ENCODE measurements at places on chromosomes 3 and 15.
A peak's percentile ranks its signal among the peaks of the same experiment; 100 is the strongest.

- DNase-seq: peak; percentile 48
Measured at GRCh38 chr3:37712918-37713817, 148.5 kb upstream of the CTDSPL start.

GRCh38 chr15:100245487-100245820 is 96.3 kb downstream of the ADAMTS17 start:
- DNase-seq: no peak

DNA sequence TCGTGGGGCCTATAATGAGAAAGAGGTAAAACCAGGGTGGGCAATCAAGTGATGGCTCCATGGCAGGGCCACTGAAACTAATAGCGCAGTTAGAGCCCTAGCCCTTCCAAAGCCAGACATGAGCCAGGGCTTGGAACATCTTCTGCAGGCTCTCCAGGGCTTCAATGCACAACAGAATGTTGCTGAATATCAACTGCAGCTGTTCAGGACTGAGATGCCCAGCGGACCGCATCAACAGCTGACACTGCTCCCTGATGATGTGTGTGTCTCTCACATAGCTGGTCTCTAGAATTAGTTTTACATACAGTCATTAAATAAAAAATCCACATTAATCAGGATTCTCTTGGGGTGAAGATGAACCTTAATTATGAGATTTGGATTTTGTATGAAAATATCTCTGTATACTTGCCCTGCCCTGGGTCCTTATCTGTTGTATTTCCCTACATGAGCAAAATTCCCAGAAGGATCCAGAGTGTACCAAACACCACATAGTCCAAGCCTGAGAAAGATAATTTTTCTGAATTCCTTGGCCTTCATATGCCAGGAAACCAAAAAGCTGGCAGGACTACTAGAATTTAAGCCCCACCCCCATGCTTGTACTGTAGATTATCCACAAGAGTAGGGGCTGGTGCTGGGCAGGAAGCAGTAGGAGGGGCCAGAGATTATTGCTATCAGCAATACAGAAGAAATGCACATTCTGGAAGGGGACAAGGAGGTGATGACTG is 7.7 kb upstream of the GOLGB1 start:
- DNase-seq: no peak

DNA sequence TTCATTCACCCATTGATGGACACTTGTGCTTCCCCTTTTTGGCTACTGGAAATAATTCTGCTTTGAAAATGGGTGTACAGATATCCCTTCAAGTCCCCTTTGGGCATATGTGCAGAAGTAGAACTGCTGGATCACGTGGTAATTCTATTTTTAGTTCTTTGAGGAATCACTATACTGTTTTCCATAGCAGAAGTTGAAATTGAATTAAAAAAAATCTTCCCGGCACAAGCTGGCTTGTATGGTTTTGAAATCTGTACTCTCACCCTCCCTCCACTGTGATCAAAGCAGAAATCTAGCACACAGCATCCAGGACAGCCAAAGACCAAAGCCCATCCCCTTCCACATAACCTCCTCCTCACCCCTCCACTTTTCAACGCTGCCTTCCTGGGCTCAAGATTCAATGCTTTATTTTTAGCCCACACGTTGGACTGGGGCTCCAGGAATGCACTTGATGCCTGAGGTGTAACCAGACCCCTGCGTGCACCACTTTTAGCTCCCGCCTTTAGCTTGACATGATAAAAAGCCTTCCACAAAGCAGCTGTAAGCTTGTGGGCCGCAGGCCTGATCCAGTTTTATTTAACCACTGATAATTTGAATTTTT is 29.9 kb downstream of the TMEM40 start:
- DNase-seq: no peak

DNA sequence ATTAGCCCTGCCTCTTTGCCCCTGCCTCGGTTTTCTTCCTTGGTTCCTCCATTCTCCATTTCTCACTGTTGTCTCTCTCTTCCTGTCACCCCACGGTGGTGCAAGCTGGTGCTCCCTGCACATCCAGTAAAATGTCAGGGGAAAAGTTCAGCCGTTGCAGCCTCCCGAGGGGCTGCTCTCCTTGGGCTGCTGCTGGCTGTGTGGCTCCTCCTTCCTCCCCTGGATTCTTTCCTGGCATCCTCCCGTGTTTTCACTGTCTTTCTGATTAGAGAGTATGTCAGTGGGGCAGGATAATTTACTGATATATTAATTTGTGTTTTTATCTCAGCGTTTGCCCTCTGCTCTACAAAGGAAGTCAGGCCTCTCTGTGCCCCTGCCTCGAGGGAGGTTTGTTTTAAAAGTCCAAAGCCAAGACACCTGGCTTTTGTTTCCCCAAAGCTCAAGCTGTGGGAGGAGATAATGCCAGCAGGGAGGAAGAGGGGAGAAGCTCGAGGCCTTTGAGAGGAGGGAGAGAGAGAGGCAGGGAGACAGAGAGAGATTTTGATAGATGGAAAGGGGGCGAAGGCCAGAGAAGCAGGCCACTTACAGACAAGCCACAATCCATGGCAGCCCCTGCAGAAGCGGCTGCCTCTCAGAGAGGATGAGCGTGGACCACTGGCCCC is 150.3 kb upstream of the NR2F2 start:
- no peak for DNase-seq

DNA sequence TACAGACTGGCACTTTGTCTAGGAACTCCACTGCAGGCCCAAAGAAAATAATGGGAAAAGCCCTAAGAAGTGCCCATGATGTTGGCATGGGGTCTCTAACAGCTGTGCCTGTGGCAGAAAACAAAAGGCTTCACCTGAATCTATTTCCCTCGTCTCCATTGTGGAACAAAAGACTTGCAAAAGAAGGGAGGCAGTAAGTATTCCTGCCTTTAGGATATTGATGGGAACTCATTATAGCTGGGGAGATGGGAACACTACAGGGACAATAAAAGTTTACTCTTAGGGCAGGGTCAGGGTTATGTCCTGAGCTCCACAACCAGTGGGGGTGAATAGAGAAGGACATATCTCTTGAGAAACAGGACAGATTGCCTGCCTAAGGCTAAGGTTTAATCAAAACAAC is 930.6 kb upstream of the EPHA6 start:
- no peak for DNase-seq

- no peak for DNase-seq
Measured at GRCh38 chr3:9676785-9677184, 26.8 kb upstream of the CPNE9 start.

- DNase-seq: no peak
Measured at GRCh38 chr15:84879088-84879780, 5.2 kb upstream of the SLC28A1 start.

- peak; percentile 52 for DNase-seq
Measured at GRCh38 chr3:52231502-52232278, 6.2 kb upstream of the TLR9 start.

GRCh38 chr3:40766396-40766795 is 241.6 kb downstream of the ZNF621 start:
- DNase-seq: no peak

DNA sequence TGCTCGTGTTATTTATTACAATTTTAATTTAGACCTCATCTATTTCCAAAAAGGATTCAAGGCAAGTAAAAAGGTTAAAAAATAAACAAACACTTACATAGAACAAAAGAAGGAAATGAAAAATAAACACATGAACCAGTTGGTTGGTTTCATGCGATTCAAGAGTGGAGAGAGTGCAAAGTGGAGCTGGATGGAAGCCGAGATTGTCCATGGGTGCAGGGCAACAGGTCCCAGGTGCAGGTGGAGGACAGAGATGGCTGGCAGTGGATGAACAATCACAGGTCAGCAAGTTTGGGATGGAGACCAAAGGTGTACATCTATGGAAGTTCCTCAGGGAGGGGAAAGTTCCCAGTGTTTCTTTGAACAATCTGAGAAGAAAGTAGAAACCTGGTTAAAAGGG is 11.6 kb upstream of the SEMA5B start:
- no peak for DNase-seq

DNA sequence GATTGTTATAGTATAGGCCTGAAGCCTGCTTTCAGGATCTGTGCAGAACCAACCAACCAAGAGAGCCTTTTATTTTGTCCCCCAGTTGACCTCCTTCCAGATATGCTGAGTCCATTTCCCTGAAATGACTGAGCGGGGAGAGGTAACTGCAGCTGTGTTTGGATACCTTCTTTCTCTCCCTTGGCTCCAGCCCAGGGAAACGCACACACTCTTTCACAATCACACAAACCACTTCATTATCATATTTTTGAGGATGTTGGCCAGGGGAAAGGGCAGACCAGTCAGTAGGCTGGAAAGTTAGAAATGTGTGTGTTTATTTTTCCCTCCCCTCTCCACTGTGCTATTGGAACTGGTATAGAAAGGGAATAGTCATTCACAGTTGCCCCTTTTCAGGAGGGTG is 417.7 kb upstream of the TBL1XR1 start:
- peak; percentile 96 for DNase-seq

- peak; percentile 91 for DNase-seq
Measured at GRCh38 chr3:150365132-150365604, 42.9 kb upstream of the TSC22D2 start.

DNA sequence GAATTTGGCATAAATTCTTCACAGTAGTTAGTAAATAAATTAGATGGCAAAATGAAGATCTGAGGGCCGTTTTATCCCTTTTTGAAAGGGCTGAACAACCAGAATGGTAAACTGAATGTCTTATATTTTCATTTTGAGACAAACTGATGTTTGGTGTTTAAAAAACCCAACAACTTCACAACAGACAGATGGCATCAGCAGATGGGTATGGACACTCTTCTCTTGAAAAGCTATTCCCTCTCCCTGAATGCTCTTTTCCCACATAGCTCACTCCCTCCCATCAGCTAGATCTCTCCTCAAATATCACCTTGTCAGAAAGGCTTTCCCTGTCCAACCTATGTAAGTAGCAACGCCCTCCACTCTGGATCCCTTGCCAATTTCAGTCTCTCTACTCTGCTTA is 33.3 kb downstream of the EMC4 start:
- no peak for DNase-seq

DNA sequence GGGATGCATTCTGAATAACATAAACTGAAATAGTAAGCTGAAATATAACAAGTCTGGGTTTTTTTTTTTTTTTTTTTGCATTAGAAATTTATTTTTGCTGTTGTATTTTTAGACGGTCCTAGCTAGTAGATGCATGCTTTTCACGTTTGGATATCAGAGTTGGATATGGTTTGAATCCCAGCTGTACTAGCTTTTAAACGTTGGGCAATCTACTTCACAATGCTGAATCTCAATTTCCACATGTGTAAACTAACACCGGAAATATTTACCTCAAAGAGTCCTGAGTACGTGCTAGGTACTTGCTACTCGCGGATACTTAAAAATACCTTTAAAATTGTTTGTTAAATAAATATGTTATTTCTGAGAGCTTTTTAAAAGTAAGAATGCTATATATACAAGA is 139.8 kb downstream of the BBX start:
- peak; percentile 27 for DNase-seq

DNA sequence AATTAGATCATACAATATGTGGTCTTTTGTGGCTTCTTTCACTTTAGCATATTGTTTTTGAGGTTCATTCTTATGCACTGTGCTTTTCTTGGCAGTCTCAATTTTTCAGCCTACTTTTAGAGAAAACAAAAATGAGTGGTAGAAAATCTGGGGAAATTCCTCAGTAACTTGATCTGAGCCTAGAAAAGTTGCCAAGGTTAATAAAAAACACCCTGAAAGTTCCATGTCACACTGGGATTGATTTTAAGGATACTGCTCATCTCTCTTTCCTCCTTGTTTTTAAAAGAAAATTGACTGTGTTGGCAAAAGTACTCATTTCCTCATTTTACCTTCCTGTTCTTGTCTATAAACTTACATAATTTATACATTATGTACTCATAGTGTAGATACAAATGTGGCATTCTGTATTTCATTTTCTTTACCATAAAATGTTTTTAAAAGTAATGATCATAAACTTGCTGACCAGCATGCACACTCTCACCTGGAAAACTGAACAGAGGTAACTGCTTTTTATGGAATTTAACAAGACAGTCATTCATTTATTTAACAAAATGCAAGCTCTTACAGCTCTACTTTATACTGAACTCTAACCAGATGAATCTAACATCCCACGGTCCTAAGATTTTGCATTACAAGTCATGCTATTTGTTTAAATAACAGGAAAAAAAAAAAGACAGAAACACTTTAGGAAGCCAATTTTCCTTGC is 28.6 kb upstream of the SH3BP5 start:
- peak; percentile 83 for DNase-seq

GRCh38 chr3:153670577-153670976 is 450.6 kb upstream of the ARHGEF26 start:
- DNase-seq: no peak

- DNase-seq: no peak
Measured at GRCh38 chr3:111882194-111882593, 23.1 kb downstream of the PHLDB2 start.

DNA sequence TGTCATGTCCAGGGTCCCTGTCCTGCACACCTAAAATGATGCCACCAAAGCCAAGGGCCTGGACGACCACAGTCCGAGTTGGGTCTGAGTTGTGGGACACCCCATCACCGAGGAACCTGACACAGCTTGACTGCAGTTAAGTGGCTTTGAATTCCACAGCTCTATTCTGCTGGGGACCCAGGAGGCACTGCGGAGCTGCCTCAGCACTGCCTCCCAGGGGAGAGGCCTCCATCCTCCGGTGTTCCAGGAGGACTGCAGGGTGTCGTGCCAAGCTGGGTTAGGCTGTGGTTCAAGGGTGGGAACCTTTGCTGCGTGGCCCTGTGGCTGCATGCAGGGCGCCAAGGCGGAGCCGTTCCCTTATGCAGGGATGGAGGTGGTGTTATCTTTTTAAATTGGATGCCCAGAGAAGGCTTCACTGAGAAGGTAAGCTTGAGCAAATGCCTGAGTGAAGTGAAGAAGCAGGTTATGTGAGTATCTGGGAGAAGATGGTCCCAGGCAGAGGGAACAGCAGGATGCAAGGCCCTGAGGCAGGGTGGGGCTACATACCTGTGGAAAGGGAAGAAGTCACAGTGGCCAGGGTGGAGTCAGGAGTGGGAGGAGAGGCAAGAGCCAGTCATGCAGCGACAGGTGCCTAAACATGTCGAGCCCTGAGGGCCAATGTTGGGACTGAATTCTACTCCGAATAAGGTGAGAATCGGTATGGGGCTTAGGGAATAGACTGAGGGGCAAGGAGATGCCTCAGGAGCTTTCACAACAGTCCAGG is 144.8 kb downstream of the TPRA1 start:
- no peak for DNase-seq

DNA sequence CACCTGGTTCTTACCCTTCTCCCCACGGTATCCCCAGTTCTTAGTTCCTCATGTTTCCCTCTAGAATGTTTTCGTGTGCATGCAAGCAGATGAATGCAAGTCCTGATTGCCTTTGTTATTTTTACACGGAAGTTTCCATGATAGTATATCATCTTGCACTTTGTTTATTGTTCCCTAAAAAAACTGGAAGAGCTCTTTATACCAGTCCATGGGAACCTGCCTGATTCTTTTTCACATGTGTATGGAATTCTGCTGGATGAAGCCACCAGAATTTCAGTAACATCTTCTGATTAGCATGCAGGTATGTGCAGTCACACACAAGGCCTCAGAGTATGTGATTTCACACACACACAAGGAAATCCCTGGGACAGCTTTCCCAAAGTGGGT is 16.0 kb upstream of the LRRK1 start:
- DNase-seq: no peak

DNA sequence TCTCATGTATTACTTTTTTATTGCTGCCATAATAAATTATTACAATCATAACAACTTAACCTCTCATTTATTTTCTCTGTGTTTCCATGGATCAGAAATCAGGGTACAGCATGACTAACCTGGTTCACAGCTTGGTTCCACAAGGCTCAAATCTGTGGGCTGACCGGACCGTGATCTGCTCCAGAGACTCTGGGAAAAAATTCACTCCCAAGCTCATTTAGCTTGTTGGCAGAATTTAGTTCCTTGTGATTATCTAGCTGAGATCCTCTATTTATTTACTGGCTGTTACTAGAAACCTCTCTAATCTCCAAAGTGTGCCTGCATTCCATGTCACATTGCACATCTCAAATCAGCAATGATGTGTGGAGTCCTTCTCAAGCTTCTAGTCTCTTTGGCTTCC is 386.6 kb downstream of the DIPK2A start:
- no peak for DNase-seq

Data from fibroblast of mammary gland (primary cell).